AG04450 (cell line): ENCODE measurements at places on chromosomes 7 and 10. TPM values are rescaled to one million over a fixed set of nuclear protein-coding genes. Genes with fewer than 3 reads are reported as not detected.

GRCh38 chr10:127354992-127355391 is 158.6 kb upstream of the INSYN2A start:
- DNase-seq: no peak

- DNase-seq: no peak
Observed at GRCh38 chr7:94389381-94389780, 5.3 kb upstream of the COL1A2 start.

- no peak for DNase-seq
Observed at GRCh38 chr7:26656735-26657134, 207.7 kb downstream of the SKAP2 start.

DNA sequence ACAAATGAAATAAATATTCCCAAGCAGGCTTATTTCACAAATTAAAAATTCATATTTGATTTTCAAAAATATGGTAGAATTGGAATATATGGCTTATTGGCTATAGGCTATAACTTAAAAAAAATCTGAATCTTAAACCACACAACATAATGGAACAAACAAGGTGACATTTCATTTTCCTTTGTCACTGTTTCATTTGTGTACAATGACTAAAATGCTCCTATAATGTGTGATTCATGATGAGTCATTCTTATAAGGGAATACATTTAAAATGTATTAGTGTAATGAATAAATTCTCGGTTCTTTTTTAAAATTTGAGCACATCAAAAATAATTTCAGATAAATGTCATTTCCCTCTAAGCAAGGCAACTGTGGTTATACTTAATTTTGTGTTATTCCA is 148.0 kb upstream of the ANK3 start:
- DNase-seq: no peak

GRCh38 chr7:73520673-73521635 is 1.1 kb downstream of the BAZ1B start:
- DNase-seq: no peak

DNA sequence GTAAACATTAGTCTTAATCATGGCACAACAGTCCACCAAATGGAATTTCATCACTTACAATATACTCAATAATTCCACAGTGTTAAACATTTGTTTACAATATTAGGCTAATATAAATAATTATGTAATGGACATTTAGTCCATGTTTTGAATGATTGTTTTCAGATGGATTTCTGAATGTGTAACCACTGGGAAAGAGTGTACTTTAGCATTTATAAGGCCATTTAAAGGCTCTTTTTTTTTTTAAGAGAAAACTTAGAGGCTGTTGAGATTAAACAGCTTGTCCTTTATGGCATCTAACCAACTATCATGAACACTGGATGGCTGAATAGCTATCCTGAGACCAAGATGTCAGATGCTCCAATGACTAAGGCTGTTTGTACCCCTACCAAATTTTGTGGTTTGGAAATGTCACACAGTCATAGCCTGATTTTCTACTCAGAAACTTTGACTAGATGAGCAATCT is 248.3 kb upstream of the GLI3 start:
- DNase-seq: no peak

- peak; percentile 90 for DNase-seq
Observed at GRCh38 chr10:19638182-19638895, 177.9 kb upstream of the PLXDC2 start.

GRCh38 chr10:129497013-129497412 is 30.0 kb downstream of the MGMT start:
- DNase-seq: no peak

Gene AKR1C3
- polyA plus RNA-seq: 6.4 and 10.7 TPM in 2 replicates
